Nucleus accumbens (tissue), 56 donors: ENCODE measurements at places on chromosomes 4 and X.

DNA sequence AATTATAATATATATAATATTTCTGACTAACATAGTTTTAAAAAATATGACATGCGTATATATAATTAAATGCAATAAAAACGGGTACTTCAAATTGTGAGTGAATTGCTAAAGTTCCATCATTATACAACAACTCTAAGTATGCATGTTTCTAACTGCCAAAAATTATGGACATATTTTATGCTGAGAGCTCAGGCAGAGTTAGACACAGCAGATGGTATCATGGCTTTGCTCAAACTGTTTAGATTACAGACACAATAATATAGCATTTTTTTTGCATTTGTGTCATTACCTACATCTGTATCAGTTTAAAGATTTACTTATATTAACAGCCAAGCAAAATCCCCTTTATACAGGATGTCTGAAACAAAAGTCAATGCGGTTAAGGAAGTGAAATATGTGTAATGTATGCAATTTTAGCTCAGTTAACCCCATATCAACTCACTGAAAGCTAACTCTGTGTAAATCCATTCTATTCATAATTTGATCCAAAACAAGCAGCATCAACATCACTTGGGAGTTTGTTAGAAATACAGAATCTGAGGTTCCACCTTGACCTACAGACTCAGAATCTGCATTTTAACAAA is 119.1 kb upstream of the CNKSR2 start:
- DNase-seq: no peak

GRCh38 chrX:39497702-39498265 is 600.0 kb downstream of the BCOR start:
- no peak for DNase-seq

DNA sequence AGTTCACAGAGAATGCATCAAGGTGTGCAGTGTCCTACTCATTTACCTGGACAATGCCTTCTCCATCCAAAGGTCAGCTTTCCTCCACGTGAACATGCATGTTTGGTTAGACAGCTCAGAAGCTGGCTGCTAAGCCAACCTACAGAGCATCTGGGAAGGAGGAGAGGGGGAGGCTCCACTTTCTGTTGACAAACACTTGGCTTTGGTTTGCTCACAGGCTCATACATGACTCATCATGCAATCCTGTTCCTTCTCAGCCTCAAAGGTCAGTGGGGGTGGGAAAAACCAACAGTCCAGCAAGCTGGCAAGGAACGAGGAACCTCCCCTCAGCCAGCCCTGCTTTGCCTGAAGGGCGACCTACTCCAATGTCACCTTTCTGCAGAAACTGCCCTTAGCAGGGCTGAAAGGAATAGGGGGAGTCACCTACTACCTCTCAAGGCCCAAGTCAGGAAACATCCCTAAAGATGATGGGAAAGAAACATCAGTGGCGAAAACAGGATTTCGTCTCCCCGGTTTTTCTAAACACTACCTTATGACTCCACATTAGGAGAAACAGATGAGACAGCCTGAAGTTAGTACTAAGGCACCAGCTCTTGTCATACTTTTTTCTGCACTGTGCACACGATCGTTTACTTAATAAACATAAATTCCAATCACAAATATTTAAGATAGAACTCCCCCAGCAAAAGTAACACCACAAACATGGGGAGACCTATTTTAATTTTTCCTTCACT is 37.9 kb downstream of the RELL1 start:
- DNase-seq: no peak

DNA sequence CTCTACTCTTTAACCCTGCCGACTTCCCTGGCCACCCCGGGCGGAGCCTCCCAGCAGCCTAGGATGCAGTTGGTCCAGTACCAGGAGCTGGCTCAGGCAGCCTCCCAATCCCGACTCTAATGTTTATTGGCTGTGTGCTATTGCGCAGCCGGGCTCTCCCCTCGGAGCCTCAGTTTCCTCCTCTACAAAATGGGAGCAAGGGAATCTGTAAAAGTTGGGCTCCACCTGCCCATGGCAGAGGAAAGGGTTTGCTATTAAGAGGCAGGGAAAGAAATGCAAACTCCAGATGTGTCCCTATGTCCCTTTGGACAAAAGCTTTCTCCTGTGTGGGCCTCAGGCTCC is 140.8 kb upstream of the PJA1 start:
- no peak for DNase-seq

- DNase-seq: no peak
Observed at GRCh38 chr4:177706916-177707315, 264.7 kb upstream of the AGA start.

DNA sequence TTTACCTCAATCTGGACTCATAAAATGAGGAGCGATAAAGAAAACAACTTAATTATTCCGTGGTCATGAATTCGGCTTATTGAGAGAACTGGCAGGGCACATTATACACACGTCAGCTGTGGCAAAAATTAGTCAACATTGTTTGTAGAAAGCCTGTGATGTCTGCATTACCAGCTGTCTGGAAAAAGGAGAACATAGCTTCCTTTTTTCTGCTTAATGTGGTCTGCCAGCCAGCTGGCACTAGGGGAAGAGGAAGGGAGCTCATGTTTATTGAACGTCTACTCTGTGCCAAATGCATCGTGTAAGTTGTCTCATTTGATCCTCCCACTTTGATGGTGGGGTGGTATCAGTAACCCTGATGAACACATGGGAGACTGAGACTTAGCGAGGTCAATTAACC is 367.6 kb downstream of the ARHGAP24 start:
- DNase-seq: peak; percentile 47

DNA sequence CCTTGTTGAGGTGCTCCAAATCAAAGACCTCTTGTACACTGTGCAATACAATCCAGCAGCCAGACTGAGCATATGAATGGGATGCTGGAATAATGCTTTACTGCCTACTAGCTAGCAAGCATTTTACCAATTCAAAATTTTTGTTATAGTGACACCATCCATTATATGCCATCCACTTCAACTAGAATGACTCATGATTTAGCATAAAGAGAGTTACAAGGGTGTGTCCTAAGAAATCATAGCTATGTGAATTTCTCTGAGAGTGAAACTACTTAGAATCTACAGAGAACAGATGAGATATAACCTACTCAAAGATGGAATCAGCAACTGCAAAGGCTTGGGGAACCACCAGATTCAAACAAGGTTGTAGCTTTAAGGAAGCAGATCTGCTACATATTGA is 221.9 kb downstream of the LHFPL1 start:
- no peak for DNase-seq

GRCh38 chrX:33923262-33923661 is 208.9 kb downstream of the FAM47A start:
- no peak for DNase-seq

DNA sequence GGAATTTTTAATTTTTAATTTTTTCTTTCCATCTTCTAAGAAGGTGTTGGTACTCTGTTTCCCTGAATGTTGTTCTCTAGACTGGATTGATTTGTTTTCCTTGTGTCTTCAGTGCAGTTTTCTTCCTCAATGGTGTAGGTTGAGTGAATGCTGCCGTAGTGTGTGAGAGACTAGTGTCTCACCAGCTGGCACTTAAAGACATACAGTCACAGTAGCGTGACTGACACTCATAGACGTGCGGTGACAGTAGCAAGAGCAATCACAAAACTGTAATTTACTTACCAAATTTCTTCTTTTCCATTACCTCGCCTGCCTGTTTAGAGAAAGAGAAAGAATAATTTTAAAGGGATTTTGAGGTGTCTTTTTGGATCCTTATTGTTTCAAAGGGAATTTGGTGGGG is 21.4 kb upstream of the PGM2 start:
- no peak for DNase-seq

- DNase-seq: no peak
Observed at GRCh38 chr4:142291299-142292050, 554.6 kb downstream of the INPP4B start.

GRCh38 chr4:57303012-57303751 is 193.0 kb upstream of the IGFBP7 start:
- DNase-seq: peak; percentile 4

- DNase-seq: no peak
Observed at GRCh38 chr4:88006956-88007303, 505 bp upstream of the PKD2 start.

GRCh38 chrX:140661643-140662042 is 47.9 kb upstream of the LINC00632 start:
- no peak for DNase-seq

- no peak for DNase-seq
Observed at GRCh38 chr4:122824616-122825015, 2.0 kb upstream of the FGF2 start.

DNA sequence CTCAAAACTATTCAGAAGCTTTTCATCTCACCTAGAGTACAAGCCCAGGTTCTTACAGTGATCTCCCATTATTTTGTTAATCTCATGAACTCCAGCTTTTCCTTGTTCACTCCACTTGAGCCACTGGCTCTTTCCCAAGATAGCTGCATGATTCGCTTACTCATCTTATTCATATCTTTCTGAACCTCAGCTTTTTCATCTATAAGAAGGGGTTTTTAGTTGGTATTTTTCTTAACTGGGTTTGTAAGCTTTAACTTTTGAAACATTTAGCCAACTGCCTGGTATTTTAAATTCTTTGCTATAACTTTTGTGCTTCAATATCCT is 24.0 kb downstream of the GIMD1 start:
- no peak for DNase-seq

GRCh38 chr4:65839164-65839931 is 169.1 kb upstream of the EPHA5 start:
- DNase-seq: no peak

DNA sequence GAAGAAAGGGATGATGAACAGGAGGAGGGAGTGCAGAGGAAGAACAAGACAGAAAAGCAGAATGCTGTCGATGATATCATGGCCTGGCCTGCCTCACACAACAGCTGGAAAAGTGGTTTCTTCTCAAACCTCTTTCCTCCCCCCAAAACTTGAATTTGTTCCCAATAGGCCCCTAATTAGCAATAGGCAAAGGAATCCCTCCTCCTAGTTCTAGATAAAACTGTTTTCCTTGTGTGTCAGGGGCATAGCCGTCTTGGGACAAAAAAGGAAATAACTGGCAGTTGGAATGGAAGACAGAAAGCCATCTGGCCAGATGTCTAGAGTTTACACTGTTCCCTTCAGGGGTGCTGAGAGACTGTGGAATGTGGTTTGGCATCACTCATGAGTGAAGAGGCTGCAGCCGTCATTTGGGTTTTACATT is 177.8 kb upstream of the C1QTNF7 start:
- DNase-seq: no peak

DNA sequence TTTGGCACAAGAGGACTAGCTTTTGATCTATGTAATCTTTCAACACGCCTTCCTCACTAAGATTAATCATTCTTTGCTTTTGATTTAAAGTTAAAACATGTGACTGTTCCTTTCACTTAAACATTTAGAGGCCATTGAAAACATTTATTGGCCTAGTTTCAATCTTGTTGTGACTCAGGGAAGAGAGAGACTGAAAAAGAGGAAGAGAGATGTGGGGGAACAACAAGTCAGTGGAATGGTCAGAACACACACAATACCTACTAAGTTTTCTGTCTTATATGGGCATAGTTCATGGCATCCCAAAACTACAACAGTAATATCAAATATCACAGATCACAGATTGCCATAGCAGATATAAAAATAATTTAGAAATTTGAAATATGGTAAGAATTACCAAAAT is 812.9 kb upstream of the AGA start:
- DNase-seq: no peak

DNA sequence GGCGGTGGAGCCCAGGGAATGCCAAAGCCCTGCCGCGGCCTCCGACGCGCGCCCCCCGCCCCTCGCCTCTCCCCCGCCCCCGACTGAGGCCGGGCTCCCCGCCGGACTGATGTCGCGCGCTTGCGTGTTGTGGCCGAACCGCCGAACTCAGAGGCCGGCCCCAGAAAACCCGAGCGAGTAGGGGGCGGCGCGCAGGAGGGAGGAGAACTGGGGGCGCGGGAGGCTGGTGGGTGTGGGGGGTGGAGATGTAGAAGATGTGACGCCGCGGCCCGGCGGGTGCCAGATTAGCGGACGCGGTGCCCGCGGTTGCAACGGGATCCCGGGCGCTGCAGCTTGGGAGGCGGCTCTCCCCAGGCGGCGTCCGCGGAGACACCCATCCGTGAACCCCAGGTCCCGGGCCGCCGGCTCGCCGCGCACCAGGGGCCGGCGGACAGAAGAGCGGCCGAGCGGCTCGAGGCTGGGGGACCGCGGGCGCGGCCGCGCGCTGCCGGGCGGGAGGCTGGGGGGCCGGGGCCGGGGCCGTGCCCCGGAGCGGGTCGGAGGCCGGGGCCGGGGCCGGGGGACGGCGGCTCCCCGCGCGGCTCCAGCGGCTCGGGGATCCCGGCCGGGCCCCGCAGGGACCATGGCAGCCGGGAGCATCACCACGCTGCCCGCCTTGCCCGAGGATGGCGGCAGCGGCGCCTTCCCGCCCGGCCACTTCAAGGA is at the start of gene FGF2:
Gene FGF2 (plus strand): TSS at position 279 of the 705 bp plus-strand sequence. CDS start 344 bp downstream, at position 623.
- peak; percentile 32 for DNase-seq

DNA sequence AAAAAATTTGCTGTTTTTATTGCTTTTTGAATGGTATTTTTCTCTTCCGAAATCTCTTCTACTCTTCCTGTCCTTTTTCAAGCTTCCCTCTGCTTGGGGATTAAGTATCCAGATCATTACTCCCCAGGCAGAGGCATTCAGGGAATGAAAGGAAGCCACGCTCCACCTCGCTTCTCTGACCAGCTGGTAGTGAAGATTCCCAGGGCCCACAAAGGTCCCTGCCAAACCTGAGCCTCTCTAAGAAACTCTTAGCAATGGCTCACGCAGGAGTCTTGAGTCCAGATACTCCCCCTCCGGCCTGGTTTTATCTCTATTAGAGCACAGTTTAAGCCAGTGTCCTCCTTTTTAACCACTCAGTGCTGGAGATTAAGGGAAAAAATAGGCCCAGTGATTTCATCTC is 51.4 kb upstream of the SOD3 start:
- no peak for DNase-seq

DNA sequence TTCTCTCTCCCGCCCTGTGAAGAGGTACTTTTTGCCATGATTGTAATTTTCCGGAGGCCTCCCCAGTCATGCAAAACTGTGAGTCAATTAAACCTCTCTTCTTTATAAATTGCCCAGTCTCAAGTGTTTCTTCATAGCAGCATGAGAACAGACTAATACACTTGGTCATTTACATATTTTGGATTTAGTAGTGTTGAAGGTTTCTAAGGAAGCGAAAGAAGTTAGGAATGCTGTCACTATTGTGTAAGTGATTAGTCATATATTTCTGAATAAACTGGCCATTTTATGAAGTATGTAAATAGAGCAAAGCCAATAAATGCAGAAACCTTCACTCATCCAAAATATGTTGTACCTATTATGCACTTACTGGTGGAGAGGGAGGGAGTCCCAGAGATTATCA is 34.4 kb upstream of the GK2 start:
- DNase-seq: no peak

DNA sequence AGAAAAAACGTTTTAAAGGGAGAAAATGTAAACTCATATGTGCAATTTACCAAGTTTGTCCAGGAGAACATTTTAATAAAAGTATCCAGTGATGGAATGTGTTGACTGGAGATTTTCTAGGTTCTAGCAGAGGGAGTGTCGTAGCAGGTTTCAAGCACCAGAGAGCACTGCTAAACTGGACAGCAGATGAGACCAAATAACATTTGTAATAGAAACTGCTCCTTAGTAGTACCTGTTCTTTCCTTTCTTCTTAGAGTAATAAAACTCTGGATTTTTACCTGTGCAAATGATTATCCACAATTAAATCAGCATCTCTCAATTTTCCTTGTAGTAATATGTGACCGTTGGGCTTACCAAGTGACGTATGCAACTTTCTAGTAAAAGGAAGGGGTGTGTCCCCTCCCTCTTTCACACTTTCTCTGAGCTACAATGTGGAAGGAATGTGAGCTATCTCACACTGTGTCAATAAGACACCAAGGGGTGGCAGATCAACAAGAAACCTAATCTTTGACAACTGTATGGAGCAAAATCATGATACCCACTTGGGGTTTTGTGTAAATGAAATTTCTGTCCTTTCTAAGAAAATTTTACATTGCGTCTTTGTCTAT is 9.5 kb downstream of the HPGDS start:
- no peak for DNase-seq
